ENCODE measurements at places on chromosomes 5 and 9. TPM values are rescaled to one million over a fixed set of nuclear protein-coding genes. Genes with fewer than 3 reads are reported as not detected.

Gene SLC46A2
- total RNA-seq: not detected

- no peak for DNase-seq
Observed at GRCh38 chr9:98978231-98978681, 34.5 kb downstream of the COL15A1 start.

DNA sequence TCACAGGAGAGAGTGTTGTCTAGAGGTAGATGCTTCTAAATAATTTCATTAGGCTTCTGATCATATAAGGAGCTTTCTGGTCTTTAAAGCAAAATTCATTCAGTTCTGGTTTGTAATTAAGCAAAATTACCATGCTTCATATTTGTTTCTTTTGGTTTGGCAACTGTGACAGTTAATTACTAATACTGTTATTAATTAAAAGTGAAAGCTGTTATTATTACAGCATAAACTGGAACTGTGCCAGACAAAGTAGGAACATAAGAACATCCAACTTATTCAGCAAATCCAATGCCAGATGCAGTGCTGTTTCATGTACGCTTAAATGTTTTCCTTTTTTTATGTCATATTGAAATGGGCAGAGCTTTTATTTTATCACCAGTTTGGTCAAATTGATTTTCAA lies 70.4 kb upstream of the DAB2 start:
- DNase-seq: no peak

GRCh38 chr5:174751154-174752000 lies 27.0 kb downstream of the MSX2 start:
- no peak for DNase-seq

DNA sequence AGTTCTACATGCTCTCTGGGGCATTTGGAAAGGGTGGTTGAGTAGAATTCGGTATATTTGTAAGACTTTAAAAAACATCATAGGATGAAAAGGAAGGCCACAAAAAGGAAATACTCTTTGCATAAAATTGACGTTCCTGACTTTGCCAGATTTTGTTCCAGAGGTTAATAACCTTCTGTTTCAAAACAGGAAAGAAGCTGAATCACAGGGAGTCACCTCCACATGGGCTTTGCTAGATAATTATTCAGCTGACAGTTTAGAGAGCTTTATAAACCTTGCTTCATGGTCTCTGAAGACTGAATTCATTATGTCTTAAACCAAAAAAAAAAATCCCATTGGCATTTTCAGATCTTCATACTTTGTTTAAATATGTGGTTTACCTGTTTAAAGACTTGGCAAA lies 203.7 kb downstream of the SEMA6A start:
- peak; percentile 24 for DNase-seq

Gene SLCO4C1
- total RNA-seq: not detected

DNA sequence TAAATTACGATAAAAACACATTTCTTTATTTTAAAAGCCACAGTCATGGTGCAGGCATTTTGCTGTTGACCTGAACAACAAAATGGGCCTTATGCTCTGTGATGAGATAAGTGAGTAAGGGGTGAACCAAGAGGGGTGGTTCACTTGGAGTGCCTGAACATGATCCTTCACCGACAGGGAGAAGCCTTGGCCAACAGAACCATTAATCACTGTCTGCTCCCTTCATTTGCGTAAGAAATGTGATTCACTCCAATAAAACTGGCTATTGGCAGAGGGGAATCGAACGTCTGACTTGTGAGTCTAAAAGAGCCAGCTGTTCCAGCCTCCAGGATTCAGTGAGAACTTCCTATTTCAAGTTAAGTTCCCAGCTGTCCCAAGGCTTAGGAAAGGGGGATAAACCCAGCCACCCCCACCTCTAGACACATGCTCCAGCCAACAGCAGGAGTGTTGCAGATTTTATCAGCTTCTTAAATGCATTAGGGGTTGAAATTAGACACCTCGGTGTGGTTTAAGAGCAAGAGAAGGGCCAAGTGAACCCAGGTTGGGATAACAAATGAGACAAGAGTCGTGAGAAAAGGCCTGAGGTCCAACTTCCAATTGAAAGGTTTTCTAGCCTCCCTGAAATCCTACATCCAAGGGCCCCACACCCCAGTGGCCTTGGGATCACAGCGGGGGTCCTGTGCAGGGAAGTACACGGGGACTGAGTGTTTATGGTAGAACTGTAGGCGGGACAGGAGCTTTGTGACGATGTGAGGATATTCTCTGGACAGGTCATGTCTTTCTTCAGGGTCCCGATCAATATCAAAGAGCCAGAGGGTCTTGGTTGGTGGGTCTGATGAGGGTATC lies 131.4 kb upstream of the LHFPL2 start:
- peak; percentile 93 for DNase-seq

DNA sequence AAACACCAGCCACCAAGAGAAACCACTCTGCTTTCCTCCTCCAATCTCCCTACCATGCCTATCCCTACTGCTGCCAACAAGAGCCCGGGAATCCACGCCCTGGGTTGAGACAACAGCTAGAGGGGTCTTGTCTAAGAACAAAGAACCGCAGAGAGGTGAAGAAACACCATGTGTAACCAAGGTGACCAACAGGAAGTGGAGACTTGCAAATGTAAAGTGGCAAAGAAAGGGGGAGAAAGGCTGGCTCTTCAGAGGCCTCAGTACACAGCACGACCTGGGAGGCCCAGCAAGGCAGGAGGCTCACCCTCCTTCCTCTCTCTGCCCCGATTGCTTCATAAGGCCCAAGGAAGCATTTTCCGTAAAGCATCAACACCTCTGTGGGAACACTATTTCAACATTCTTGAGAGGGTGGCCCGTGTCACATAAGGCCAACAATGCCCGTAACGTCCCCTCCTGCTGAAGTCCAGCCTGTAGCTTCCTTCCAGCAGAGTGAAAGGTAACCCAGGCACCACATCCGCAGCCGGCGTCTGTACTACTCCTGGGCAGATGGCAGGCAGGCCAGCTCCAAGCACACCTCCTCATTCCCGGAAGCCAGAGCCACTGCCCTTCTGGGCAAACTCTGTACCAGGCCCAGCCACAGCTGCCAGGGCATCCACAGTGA lies 18.3 kb downstream of the CCNJL start:
- no peak for DNase-seq

- DNase-seq: no peak
Observed at GRCh38 chr5:31396611-31397295, 135.1 kb downstream of the DROSHA start.

- no peak for DNase-seq
Observed at GRCh38 chr5:78541086-78541654, 107.4 kb downstream of the LHFPL2 start.

- DNase-seq: no peak
Observed at GRCh38 chr9:30058463-30058862, 2326.0 kb upstream of the ACO1 start.

- DNase-seq: no peak
Observed at GRCh38 chr5:151780348-151780747, 8.6 kb downstream of the G3BP1 start.

Gene FBP2
- total RNA-seq: not detected

Gene KCNV2
- total RNA-seq: not detected

Gene PAEP
- not detected for total RNA-seq

DNA sequence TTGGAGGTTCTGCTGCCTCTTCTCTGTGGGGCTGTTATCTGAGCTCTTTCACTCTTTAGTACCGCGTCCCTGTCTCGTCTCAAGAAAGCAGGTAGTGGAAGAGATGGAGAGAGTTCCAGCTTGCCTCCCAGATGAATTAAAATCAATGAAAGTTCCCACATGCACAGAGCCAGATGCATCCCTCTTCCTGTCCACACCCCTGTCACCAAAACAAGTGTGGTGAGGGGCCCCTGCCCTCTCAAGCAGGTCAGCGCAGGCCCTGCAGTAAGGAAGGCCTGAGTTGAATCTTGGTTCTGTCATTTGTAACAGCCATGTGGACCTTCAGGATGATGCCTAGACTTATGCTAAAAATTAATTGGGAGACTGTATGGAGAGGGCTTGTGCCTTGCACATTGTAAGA lies 26.9 kb downstream of the GALNT10 start:
- no peak for DNase-seq
